Retinal pigment epithelial cell (primary cell): ENCODE measurements at places on chromosomes 16 and 17.
A peak's percentile ranks its signal among the peaks of the same experiment; 100 is the strongest.

DNA sequence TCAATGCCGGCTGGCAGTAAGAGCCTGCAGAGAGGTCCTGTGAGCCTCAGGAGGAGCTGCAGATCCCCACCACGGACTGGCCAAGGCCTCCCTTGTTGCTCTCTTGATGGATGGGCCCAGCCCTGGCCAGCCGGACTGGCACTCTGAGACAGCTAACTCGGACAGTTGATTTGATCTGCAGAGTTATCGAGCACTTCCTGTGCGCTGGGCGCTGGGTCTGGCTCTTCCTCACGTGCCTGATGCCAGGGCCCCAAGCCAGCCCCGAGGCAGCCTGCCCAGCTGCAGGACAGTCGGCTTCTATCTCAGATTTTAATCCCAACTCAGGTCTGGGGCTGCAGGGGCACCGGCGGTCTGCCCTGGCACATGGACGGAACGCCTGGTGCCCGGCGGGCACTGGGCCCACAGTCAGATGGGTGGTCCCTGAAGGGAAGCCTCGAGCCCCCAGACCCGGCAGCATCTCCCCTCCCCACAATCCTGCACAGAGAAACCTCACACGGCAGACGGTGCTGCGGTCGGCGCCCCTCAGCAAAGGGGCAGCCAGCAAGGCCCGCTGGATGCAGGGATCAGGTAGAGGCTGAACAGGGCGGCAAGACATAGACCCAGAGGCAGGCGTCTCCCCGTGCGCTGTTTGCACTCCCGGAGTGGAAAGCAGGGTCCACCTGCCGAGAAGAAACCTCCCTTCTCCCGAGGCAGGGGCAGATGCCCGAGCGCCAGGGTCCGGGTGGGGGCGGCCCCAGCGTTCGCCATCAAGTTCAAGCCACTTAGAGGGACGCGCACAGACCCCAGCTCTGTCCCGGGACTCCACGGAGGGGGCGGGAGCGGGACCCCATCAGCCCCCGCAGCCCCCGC lies 34.0 kb downstream of the TIMM22 start:
- DNase-seq = no peak

GRCh38 chr16:12153662-12154061 lies 177.1 kb downstream of the SNX29 start:
- DNase-seq = no peak

DNA sequence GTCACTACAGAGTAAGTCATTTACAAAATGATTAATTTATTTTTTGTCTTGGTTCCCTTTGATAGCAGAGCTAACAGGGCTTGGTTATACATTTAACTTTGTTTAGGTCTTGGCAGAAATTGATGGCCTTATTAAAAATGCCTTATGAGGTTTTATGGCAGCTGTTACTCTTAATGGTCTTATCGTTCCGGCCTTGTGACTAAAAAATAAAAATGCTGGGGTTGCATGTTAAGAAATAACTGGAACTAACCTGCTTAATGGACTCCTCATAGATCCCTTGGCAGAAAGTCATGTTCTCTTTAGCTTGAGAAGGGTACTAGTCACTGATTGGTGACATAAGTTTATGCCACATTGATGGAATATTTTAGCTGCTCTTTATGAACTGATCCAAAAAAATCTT lies 18.3 kb downstream of the COX11 start:
- DNase-seq = no peak

- peak; percentile 56 for DNase-seq
Observed at GRCh38 chr16:55508941-55509931, at the start of gene LPCAT2. TSS of gene LPCAT2 (plus strand) at chr16:55509072. CDS start at chr16:55509182, 110 bp downstream.

- DNase-seq = no peak
Observed at GRCh38 chr16:28499854-28500253, 5.4 kb downstream of the APOBR start.

GRCh38 chr17:60353773-60354172 lies 38.2 kb downstream of the USP32 start:
- no peak for DNase-seq

DNA sequence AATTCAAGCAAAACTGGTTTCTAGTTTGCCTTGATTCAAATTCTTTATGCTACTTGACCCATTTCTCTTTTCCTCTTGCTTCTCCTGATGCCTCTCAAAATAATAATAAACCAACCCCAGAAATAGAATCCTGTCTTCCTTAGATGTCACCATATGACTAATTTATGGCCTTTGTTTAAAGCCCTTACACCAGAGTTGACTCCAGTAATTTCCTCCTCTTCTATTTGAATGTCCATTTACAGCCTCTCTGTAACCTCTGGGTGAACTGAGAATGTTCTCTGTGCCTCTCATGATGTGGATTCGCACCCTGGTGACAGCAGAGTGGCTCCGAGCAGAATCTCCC lies 31.5 kb downstream of the ZFHX3 start:
- DNase-seq = no peak

DNA sequence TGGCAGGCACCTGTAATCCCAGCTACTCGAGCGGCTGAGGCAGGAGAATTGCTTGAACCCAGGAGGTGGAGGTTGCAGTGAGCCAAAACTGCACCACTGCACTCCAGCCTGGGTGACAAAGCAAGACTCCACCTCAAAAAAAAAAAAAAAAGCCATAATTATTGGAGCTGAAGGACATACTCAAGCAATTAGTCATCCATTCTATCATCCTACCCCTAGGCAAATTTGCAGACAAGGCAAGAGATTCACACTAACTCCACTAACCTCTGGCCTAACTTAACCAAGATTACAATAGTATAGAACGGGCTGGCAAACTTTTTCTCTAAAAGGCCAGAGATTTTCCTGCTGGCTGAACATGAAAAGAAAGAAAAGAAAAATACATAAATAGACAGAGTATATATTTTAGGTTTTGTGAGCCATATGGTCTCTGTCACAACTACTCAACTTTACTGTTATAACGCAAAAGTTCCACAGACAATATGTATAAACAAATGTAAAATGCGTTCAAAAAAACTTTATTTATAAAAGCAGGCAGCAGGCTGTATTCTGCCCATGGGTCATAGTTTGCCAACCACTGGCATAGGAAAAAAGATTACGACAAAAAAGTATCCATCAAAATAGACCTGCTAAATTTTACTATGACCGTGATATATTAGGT lies 29.7 kb downstream of the BRIP1 start:
- no peak for DNase-seq

DNA sequence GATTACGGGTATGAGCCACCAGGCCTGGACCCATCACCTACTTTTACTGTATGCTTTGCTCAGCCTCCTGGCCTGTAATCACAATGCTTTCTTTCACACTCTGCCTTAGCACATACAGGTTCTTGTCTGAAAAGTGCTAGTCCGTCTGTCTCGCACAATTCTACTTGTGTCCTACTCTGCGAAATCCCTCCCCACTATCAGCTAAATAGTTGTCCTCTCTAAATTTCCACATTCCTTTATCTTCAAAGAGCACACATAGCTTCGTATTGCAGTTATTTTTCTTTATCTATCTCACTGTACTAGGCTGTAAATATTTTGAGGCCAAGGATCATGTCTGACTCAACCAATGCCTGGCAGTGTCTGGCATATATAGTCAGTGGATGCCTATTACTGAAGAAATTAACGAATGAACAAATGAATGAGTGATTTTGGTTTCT lies 38.5 kb upstream of the ETV4 start:
- no peak for DNase-seq

DNA sequence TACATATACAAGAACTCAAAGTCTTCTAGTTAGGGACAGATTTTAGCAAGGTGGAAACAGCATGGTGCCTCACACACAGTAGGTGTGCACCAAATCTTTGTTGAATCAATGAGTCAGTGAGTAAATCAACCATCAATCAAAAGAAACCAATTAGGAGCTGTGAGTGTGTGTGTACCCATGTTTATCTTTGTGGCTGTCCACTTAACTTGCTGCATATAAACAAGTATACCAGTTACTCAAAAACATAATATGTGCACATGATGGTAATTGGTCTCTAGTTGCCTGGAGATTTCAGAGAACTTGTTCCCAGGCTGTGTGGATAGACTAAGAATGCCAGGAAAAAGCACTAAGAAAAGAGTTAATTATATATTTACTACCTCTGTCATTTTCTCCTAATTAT lies 272.2 kb upstream of the CCL2 start:
- no peak for DNase-seq

- no peak for DNase-seq
Observed at GRCh38 chr16:78796221-78796866, 696.9 kb downstream of the WWOX start.

DNA sequence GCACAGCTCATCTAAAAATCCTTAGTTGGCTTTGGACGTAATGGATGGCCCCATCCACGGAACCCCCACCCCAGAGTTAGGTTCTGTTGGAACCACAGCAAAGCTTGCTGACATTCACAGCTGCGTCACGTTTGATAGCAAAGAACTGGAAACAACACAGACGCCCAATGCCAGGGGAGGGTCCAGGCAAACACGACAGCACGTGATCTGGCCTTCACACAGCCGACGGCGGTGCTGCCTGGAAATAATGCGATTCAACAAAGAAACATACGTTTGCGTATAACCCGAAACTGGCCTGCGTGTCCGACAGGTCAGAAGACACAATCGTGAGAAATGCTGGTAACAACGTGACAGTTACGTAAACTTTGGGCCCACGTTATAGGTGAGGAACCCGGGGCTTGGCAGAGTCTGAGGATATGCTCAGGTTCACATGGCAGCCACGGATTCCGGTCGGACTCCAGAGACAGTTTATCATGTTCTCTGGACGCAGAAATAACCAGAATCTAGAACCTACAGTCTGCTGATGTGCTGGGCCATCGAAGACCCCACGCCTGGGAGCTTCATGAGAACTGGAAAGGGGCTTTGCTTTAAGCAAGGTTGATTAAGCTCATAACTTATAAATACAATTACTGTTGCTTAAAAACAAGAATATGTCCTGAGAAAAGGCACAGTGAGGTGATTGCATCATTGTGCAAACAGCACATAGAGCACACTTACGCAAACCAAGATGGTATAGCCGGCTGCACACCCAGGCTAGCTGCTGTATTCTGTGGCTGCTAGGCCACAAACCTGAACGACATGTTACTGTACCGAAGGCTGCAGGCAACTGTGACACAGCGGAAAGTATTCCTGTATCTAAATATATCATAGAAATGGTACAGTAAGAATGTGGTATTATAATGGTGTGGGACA lies 70.4 kb downstream of the RPH3AL start:
- DNase-seq = no peak

DNA sequence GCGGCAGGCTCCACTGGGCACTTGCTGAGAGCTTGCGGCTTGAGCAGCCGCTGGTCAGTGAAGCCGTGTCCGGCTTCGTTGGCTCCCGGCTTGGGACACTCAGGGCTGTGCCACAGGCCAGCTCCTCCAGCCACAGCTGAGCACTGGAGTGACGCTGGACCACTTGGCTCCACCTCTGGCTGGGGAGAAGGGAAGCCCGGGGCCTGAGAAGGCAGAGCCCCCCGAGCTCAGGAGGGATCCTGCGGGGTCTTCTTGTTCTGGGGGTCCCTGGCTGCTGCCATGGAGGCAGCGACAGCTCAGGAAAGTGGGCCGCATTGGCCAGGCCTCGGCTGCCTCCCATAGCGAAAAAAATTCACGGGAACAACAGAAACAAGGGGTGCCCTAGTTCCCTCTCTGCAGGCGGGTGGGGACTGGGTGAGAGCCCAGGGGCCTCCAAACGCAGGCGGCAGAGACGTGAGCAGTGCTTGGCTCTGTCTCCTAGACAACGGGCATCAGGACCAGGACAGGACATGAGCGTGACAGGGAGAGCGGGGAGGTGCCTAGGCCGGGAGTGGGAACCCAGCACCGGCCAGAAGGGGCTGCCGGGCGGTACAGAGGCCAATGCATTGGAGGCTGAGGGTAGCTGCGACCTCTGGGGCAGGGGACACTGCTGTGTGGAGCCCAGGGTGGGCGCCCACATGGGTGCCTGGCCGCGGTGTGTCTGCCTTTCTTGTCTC lies 37.7 kb downstream of the SLC7A5 start:
- no peak for DNase-seq

GRCh38 chr17:68238164-68238870 lies 9.5 kb upstream of the AMZ2 start:
- DNase-seq = no peak

DNA sequence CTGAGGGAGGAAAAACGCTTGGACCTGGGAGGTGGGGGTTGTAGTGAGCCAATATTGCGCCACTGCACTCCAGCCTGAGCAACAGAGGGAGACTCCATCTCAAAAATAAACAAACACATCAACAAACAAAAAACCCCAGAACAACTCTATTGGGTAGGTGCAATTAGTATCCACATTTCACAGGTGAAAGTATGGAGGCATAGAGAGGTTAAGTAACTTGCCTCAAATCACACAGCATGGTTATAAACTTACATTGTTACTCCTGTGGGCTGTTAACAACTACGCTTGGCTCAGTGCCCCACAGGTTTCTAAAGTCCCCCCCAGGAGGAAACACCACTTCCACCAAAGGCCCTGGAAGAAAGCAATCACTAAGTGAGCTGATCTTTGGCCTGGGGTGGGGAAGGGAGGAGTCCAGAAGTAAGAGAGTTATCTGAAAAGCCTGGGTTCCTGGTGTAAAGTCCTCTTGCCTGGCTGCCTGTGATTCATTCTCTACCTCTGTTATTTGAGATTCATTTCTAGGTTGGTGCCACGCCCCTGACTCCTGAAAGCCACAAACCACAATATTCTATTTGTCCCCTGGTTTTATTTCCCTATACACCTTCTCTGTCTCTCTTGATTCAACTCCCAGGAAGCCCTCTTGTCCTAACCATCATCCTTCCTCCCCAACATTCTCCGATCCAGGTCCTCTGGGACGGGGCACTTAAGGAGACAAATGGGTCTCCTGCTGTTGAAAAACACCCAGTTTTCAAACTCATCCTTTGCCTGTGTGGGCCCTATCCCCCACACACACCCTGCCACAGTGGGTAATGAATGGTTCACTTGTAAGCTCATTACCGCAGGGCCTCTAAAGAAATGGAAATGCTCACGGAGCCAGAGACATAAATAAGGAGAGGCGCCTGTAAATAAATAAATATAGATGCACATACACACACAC lies 195.4 kb downstream of the XYLT1 start:
- no peak for DNase-seq

- no peak for DNase-seq
Observed at GRCh38 chr17:40614431-40615067, 33.1 kb downstream of the SMARCE1 start.

DNA sequence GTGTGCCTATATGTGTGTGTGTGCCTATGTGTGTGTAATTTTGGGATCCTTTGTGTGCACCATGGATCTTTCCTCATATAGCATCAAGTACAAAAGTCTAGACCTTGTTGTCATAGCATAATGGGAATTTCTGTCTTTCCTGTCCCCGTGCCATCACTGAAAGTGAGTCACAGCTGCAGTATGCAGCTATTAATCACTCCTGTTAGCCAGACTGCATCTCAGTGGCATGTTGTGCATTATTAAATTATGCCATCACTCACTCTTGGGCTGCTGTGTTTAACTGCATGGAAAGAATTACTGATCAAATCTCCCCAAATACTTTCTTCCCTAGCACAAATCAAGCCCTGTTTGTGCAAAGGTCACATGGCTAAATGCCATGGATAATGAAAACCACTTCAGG lies 92.4 kb downstream of the CBLN1 start:
- no peak for DNase-seq

GRCh38 chr17:31528291-31528874 lies 136.9 kb downstream of the RAB11FIP4 start:
- DNase-seq = no peak

- no peak for DNase-seq
Observed at GRCh38 chr16:56608876-56609462, 585 bp downstream of the MT2A start.

GRCh38 chr17:80117491-80118401 lies 16.4 kb downstream of the GAA start:
- DNase-seq = no peak
